Jurkat, Clone E6-1 (cell line): ENCODE measurements at places on chromosomes 3 and 15.

DNA sequence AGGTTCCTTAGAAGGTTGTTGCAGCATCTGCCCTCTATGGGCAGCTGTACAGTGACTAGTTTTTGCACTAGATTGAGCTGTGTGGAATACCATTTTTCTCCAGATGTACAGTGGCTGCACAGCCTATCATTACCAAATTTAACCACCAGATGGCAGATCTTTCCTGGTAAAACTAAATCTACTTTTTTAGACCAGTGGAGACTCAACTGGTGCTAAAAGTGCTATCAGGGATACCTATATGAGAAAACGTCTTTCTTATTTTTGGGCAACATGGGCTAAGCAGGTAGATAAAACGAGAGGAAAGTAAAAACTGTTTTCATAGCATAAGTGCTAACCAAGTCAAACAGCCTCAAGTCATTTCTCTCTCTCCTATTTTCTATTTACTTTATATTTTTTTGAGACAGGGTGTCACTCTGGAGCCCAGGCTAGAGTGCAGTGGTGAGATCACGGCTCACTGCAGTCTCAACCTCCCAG is 21.2 kb downstream of the IGSF10 start:
- DNase-seq: peak; percentile 71

DNA sequence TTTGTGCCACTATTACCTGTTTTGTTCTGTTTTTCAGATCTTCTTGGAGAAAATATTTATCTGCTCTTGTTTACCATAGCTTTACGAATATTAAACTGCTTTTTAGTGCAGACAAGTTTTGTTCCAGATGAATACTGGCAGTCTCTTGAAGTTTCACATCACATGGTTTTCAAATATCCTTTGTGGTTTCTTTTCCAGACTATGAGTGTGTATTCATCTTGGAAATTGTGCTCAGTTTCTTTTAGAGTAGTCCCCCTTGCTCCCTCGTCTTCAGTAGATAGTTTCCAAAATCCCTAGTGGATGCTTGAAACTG is 1.2 kb downstream of the PIGB start:
- DNase-seq: no peak

- no peak for DNase-seq
Observed at GRCh38 chr15:77487469-77487842, 66.8 kb downstream of the HMG20A start.

DNA sequence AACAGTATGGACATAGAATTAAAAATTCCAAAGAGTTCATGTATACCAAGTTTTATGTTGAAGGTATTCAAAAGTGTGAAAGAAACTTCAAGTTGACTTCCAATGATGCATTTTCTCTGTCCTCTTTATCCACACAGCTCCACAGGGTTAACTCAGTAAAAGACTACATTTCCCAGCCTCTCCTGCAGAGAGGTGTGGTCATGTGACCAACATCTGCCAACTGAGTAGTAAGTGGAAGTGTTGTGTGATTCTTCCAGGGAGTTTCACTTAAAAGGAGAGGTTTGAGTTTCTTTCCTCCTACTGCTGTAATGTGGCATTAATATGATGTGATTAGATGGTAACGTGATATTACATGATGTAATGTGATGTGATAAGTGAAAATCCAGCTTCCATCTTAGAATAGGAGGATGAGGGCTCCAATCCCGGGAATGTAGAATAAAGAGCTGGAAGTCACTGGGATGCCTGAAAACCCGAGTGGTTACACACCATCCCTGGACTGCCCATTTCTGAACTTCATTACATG is 280.6 kb downstream of the ARRDC4 start:
- DNase-seq: peak; percentile 5

DNA sequence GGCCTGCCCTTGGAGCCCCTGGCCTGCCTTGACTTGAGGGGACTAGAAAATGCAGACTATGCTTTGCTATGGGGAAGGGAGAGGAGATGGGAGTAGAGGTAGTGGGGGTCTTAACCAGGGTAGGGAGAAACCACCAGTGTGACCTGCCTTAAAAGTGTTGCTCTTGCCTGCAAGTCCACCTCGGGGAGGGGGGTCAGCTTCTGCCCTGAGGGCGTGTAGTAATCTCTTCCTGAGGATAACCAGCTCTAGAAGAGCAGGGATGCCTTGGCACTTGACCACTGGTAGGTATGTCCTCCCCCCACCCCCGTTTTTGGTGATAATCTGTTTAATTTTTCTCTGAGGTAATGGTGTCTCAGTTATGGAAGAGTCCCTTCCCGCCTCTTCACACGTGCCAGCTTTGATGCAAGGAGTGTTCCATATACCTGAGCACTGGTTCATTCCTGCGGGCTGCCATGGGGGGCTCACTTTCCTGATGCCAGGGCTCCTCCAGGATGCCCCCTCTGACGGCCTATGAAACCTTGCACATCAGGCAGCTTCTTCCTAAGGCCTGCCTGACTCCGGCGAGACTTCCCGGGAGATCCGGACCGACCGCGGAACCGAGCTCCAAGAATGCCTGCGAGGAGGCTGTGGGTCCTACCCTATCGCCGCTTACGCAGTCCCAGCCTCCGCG is 780 bp upstream of the P4HTM start:
- no peak for DNase-seq

- no peak for DNase-seq
Observed at GRCh38 chr15:76204109-76204845, 107.0 kb downstream of the ETFA start.

DNA sequence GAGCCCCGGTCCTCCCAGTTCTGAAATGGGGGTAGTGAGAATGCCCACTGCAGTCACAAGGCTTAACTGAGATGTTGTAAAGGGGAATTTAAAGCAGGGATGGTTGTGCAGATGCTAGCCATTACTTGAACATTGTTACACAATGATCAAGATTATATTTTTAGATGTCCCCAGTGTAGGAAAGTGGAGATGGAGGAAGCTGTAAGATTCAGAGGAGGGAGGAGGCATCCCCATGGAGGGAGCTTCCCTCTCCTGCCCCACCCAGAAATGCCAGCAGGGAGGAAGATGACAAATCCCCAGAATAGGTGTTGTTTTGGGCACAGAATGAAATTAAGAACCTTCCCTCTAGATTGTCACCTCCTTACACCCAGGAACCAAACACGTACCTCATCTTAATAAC is 46.1 kb downstream of the EFCAB12 start:
- DNase-seq: no peak

DNA sequence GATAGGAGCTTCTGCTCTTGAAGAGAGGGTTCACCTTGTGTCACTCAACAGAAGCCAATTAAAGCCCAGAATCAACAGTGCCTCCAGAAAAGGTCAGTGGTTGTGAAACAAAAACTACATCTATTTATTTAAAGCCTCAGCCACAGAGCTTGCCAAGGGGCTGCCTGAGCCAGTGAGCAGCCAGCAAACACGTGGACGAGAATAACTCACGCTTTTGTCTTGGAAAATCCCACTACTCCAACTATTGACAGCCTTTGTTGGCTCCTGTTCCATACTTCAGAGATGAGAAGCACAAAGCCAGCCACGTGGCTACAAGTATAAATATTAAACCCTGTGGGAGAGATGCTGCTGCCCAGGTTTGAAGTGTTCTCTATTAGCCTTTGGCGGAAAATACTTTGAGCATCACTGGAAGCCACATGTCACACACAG is 10.3 kb downstream of the GPR156 start:
- no peak for DNase-seq

DNA sequence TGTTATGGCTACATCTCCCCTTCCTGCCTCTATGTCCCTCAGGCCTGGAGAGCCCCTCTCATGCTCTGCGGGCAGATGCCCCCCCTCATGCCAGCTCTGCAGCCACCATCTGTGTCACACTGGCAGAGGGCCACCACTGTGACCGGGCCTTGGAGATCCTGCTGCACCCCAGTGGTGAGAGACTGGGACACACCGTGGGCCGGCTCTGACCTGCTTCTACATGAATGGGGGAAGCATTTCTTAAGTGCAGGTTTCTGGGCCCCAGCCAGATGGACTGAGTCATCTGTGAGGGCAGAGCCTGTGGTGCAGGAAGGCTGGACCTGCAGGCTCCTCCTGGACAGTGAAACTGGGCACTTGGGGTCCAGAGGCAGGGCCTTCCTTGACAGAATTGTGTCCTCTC is 4.8 kb downstream of the VWA5B2 start:
- DNase-seq: no peak

DNA sequence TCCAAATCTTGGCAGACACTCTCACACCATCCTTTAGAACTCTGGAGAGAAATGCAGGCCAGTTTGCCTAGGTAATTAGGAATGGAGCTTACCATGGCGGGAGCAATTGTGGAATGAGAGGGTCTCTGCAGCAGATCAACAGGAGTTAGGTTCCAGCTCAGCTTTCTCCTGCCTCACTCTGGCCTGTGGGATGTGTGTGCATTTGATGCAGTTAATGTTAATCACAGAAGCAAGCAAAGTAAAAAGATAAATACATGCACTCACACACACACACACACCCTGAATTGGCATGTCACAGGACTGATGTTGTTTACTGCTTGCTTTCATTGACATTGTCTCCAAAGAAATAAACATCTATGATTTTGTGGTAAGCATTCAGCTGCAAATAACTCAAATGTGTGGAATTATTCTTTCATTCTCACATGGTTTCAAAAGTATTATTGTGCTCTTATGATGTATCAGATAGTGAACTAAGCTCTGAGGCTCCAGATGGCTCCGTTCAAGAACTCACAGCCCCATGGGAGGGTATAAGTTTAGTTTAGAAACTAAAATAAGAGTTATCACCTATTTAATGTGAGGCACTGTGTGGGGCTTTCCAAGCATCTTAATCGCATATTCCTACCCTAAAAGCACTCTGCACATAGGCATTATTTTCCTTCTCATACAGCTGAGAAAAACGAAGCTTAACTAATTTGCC is 31.3 kb upstream of the BFSP2 start:
- DNase-seq: no peak

DNA sequence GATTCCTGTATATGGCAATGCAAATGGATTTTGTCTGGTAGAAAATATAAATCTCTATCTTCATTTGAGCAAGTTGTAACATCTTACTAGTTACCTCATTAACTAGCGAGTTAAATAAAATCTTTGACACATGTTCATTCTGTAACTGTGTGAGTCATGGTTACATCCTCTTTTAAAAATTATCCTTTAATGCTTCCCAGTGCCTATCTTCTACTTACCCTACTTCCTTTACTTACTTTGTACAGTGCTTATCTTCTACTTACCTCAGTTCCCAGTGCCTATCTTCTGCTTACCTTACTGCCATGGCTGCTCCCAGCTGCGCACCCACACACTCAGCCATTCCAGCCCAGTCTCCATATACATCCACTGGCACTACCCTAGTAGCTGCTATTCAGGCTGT is 71.9 kb upstream of the GOLGA8B start:
- DNase-seq: no peak

GRCh38 chr15:29936353-29937049 is 114.2 kb upstream of the TJP1 start:
- DNase-seq: no peak

GRCh38 chr3:186330772-186331460 is 31.1 kb downstream of the DGKG start:
- DNase-seq: no peak

GRCh38 chr15:48333540-48333939 is 2.3 kb downstream of the DUT start:
- DNase-seq: no peak
